Spleen (tissue), 13 donors: ENCODE measurements at places on chromosomes 2 and 18. TPM values are rescaled to one million over a fixed set of nuclear protein-coding genes. Genes with fewer than 3 reads are reported as not detected.

FAM161A gene
- 2.0 TPM for total RNA-seq

TUBB8B gene
- total RNA-seq: not detected

EPG5 gene
- 38.3 TPM for total RNA-seq

GREB1 gene
- total RNA-seq: 0.88 TPM

MLPH gene
- total RNA-seq: 0.35 TPM

CNDP1 gene
- not detected for total RNA-seq

DNAJC5G gene
- not detected for total RNA-seq

GPBAR1 gene
- total RNA-seq: 7.9 TPM

GRCh38 chr2:197294260-197294659 is 16.3 kb downstream of the ANKRD44 start:
- no peak for DNase-seq

GRCh38 chr2:68594674-68595492 is 48.5 kb upstream of the PROKR1 start:
- peak; percentile 72 for DNase-seq

DNA sequence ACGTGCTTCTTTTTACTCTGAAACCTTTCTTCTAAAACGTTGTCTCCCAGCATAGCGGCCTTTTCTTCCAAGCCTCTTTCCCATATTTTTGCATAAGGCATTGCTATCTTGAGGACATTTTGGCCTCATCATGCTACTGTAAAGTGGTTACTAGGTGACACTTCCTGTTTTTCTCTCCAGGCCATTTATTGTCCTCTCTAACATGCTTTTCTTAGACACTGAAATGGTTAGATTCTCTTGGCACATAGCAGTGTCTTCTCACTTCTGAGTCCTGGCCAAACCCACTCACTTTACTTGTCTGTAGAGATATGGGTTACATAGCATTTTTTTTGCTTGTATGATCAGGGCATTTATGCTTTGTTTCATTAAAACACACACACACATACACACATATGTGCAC is 50.1 kb upstream of the KCNH7 start:
- no peak for DNase-seq

DNA sequence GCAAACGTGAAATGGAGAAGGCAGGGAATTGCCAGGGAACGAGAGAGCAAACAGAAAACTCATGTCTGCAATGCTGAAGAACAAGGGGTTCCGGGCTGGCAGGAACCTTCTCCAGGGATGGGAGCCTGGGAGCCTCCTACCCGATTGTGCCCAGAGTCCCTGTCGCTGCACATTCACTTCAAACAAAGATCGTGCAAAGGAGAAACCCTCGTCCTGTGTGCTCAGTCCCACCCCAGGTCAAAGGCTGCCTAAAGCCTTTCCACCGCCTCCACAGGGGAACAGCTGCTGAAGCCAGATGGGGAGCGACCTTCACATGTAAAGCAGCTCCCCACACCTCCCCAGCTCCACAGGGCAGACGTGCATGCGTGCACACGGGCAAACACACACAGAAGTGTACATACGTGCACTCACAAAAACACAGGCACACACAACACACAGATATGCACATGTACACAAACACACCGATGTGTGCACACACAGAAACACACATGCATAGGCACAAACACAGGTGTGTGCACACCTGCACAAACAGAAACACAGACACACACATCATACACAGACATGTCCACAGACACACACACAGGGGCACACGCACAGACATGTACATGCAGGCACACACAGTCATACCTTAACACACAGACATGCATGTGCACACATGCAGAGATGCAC is 460.1 kb upstream of the SALL3 start:
- no peak for DNase-seq

DNA sequence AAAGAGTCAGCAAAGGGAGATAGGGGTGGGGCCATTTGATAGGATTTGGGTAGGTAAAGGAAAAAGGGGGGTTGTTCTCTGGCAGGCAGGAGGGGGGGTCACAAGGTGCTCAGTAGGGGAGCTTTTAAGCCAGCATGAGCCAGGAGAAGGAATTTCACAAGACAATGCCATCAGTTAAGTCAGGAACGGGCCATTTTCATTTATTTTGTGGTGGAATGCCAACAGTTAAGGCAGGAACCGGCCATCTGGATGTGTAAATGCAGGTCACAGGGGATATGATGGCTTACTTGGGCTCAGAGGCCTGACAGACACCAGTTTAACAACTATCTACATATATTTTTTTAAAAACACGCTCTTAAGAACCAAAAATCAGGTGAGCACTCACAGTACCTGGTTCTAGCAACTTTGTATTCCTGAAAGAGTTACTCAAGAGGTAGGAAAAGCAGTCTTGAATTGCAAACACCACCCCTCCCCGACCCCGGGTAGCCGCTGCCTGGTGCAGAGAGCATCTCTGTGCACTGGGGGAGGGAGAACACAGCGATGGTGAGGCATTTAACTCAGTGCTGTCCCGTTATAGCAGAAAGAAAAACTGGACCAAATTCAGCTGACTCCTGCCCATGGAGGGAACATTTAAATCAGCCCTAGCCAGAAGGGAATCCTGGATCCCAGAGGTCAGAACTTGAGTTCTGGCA is 414.5 kb upstream of the KLHL29 start:
- DNase-seq: no peak

- no peak for DNase-seq
These were observed 6.8 kb upstream of the PCARE start for GRCh38 chr2:29080886-29081743.

GRCh38 chr2:122999821-123000220 is 1025.3 kb upstream of the CNTNAP5 start:
- DNase-seq: no peak

DNA sequence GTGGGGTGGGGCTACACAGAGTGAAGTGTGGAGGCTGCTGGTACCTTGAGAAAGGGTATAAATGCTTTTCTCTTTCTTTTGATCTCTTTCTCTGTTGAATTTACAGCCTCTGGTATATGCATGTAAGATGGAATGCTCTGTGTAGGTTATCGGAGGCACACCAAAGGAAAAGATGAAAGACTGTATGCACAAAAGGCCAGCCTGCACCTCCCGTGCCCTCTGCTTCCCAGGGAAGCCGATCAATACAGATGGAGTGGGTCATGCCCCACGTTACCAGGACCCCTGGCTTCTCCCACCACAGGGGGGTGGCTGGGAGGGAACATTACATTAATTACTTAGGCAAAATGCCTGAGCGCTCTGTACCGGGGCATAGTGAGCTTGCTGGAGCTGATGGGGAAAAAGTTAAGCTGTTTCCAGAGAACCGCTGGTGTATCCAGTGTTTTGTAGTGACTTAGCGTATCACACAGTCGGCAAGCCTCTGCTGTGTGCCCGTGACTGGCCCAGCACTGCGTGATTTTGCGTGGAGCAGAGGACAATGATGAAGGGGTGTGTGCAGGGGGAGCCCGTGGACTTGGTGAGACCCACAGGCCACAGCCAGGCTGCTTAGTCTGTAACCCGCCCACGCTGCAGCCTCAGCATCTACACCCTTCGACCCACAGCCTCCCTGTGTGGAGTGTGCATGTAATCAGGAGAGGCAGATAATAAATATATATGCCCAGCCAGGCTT is 8.0 kb downstream of the ALLC start:
- DNase-seq: no peak

GRCh38 chr18:59821983-59822382 is 77.8 kb upstream of the PMAIP1 start:
- DNase-seq: no peak

DNA sequence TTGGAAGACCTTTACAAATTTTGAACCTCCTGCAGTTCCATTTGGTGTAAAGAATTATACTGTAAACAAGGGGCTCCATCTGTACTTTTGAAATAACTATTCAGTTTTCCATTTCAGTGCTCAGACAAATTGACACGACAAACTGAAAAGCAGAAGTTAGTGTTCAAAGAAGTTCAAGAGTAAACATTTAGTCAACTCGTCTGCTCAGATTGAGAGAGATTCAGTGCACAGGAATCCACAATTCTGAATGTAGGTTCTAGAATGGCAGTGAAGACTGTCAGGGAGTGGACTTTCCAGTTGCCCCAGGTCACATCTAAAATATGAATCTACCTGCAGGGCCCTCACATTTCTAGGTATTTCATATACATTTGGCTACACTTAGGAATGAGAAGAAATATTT is 322.3 kb upstream of the TCF4 start:
- no peak for DNase-seq

- no peak for DNase-seq
These were observed 141.8 kb downstream of the GRB14 start for GRCh38 chr2:164479460-164479859.

DNA sequence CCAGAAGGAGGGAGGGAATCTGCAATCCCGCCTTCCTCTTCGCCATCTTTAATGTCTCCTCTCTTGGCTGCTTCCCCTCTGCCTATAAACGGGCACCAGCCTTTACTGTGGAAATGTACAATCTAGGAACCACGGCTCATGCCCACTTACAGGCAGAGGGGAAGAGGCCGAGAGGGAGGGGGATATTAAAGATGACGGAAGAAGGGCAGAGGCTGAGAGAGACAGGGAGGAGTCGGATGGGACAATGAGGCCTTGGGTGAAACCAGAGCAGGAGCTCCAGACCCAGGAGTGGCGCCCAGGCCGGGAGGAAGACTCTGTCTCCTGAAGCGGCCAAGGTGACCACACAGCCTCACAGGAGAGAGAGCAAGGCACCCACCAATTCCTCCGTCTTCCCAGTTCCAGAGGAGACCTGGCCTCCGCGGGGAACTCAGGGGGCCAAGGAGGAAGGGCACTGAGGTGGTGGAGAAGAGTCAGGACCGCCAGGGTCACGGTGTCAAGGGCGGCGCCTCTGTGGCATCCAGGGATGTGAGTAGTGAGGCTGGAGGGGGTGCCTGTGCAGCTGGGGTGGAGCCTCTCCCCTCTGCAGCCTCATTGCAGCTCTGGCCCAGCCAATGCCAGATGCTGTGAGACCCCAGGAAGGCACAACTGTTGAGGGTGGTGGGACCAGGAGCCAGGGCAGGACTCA is 67.8 kb downstream of the CIB4 start:
- peak; percentile 72 for DNase-seq

GRCh38 chr2:238159071-238159539 is 335 bp downstream of the ERFE start:
- DNase-seq: peak; percentile 78

DNA sequence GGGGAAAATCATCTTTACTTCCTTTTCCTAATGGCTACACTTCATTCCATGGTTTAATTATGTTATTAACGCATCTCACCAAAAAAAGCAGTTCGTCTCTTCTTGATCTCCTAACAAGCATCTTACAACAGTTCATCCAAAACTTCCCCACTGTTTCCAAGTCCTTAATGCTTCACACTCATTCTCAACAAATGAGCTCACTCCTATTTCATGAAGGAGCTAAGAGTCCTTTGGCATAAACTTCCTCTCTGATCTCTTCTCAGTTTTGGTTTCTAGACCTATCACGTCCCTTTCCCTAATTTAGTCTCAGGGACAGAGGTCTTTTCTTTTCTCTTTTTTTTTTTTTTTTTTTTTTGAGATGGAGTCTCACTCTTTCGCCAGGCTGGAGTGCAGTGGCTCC is 205.9 kb upstream of the SLC39A10 start:
- no peak for DNase-seq

DNA sequence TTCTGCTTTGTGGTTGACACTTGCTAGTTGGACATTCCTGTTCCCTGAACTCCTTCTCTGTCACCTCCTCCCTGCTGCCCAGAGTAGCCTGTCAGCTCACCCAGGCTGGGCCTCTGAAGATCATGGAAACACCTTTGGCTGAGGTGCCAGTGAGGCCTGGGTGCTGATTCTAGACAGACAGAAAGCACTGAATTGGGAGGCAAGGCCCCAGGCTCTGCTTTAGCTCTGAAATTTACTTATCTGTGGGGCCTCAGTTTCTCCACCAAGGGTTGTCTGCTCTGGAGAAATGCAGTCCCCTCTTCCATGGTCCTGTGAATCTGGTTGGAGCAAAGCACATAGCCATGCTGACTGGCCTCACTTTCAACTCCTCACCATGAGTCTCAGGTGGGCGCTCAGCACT is 104.6 kb upstream of the SIX3 start:
- no peak for DNase-seq

DNA sequence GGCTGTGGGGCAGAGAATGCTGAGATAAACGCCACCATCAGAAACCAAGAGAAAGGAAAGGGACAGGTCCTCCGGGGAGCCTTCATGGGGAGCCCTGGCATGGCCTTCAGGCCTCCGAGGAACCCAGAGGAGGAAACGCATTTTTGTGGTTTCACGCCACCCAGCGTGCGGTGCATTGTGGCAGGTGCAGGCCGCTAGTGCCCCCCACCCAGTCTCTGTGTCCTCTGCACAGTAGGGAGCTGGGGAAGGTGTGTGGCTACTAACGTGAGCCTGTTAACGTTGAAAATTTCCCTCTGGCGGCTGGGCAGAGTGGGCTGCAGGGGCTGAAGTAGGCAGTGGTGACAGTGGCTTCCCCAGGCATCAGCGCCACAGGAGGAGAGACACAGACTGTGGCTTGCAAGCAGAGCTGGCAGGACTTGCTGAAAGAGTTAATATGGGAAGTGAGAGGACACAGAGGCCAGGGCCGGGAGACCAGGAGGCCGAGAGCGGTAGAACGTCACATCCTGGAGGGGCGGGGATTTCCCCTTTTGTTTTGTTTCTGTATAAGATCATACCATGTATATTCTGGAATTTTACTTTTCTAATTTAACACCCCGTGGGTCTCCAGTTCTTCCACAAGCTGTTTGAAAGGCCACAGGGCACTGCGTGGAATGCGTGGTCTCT is 166.9 kb downstream of the GBX2 start:
- DNase-seq: peak; percentile 78

GRCh38 chr2:85410584-85411404 is 628 bp upstream of the CAPG start:
- no peak for DNase-seq

DNA sequence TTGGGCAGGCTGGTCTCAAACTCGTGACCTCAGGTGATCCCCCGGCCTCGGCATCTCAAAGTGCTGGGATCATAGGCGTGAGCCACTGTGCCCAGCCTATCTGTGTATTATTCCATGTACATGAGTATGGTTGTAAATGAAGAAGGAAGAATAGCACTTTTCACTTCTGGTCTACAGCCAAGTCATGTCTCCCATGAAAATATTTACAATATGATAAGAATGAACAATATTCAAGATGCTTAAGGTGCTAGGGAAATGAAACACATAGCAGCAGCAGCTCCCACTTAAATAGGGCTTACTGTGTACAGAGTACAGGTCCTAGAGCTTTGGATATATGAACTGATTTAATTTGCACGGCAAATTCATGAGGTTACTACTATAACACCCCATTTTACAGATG is 70.3 kb upstream of the COL5A2 start:
- DNase-seq: no peak

GRCh38 chr2:86695053-86695691 is 24.9 kb upstream of the RMND5A start:
- no peak for DNase-seq

GRCh38 chr2:155525199-155525598 is 807.3 kb downstream of the NR4A2 start:
- no peak for DNase-seq
